COLO829 (cell line): ENCODE measurements at places on chromosomes 16 and 17.

- no peak for DNase-seq
Observed at GRCh38 chr16:86508028-86508946, 2.0 kb upstream of the FOXF1 start.

DNA sequence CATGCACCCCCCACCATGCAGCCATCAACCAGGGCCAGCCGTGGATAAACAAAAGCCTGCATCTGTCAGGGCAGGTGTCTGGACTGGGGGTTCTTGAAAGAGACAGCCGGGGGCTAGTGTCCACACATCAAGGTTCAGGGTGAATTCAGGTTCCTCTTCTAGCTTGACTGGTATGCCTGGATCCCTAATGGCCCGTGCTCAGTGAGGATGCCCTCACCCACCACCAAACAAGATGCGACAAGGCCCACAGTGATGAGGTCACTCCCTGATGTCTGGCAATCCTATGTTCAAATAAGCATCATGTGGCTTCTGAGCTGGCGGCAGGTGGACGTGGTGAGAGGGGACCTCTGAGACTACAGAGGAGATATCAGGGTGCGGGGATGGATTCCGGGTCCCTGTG, 64.6 kb downstream of the GOSR1 start:
- DNase-seq = no peak

- no peak for DNase-seq
Observed at GRCh38 chr17:17951524-17951923, 20.7 kb downstream of the TOM1L2 start.

DNA sequence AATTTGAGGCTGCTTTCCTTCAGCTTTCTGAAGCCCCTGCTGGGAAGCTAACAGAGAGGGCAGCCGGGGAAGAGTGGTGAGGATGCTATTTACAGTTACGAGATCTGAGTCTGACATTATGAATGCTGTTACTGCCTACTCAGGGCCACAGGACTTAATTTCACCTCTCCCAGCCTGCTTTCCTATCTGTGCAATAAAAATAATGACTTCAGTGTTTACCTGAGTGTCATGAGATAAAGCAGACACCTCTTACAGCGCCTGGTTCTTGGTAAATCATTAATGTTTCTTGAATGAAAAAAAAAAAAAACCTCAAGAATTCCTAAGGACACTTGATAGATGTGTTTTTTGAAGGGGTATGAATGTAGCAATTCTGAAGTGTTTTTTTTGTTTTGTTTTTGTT, 24.2 kb upstream of the CPHXL start:
- no peak for DNase-seq

DNA sequence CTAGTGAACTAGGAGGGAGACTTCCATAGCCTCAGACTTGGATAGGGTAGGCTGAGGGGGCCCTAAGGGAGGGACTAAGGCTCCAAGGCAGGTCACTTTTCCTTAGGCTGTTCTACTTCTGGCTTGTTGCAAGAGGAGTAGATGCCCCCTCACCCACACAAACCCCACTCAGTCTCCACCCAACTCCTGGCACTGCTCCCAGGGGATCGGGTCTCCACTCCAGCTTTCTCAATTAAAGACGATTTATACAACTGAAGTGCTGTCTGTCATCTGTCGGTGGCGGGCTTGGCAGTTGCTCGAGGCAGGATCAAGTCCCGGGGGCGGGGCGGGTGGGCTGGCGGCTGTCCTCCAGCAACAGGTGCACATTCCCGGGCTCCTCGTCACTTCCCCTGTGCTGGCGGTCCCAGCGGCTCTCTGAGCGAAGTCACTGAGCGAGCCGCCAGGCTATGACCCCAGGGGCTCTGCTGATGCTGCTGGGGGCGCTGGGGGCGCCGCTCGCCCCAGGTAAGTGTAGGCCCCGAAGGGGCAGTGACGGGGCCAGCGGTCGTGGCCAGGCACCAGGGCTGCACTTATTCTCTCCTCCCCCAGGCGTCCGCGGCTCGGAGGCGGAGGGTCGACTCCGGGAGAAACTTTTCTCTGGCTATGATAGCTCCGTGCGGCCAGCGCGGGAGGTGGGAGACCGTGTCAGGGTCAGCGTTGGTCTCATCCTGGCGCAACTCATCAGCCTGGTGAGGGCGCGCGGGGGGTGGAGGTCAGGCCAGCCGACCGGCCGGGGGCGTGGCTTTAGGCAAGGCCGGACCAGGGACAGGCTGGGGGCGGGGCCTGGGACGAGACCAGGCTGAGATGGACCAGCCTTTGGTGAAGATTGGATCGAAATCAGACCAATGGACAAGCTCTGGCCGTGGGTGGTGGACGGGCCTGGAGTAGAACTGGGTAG, at the start of gene CHRNB1:
CHRNB1 (plus strand) TSS at position 380 of the 937 bp plus-strand sequence; CDS start at position 447, 67 bp downstream.
- DNase-seq = peak; percentile 38

- DNase-seq = no peak
Observed at GRCh38 chr17:79617304-79617703, 6.5 kb upstream of the RBFOX3 start.

GRCh38 chr17:61312406-61313295, 87.0 kb upstream of the TBX2 start:
- peak; percentile 94 for DNase-seq

DNA sequence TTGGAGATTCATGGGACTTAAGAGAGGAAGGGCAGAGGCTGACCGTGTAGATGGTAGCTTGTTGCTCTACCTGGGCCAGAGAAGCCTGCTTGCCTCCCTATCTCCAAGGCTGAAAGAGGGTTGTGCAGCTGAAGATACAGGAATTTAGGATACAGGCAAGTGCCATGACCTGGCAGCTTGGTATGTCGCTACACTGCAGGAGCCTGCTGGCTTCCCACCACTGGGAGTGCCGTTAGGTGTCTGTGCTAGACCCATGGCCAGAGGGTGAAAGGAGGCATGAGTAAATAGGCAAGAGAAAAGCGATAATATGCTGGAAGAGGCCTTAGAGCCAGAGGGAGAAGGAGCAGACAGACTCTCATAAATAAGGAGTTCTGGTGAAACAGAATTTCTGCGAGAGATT, 10.6 kb downstream of the NAA60 start:
- no peak for DNase-seq

DNA sequence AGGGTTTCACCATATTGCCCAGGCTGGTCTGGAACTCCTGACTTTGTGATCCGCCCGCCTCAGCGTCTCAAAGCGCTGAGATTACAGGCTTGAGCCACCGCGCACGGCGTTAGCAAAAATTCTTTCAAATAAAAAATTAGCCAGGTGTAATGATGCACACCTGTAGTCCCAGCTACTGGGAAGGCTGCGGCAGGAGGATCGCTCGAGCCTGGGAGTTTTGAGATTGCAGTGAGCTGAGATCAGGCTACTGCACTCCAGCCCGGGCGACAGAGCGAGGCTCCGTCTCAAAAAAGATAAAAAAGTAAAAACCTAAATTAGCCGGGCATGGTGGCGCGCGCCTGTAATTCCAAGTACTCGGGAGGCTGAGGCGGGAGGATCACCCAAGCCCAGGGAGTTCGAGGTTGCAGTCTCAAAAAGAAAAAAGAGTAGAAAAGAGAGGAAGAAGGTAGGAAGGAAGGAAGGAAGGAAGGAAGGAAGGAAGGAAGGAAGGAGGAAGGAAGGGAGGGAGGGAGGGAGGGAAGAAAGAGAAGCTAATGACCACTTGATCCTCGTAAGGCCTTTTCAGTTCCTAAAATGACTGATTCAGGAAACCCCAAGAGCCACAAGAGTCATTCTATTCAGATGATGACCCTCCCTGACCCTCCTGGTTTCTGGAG, 59.2 kb downstream of the SRL start:
- no peak for DNase-seq

- no peak for DNase-seq
Observed at GRCh38 chr17:1001640-1002411, 4.9 kb downstream of the TIMM22 start.

- no peak for DNase-seq
Observed at GRCh38 chr17:885971-886571, 93.5 kb downstream of the NXN start.

DNA sequence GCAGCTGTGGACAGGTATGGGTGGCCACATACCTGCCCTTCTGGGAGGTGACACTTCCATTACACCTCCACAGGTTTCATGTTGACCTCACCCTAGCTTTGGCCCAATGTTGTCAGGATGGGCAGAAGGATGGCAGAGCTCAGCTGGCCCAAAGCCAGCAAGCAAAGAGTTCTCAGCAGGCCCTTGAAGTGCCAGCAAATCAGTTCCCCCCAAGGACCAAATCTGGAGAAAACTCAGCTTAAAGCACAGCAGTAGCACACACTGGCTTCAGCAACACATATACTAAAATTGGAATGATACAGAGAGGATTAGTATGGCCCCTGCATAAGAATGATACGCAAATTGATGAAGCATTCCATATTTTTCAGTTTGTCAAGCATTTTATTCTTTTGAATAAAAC, 13.4 kb downstream of the ARL4D start:
- DNase-seq = no peak

GRCh38 chr17:44989552-44990138, 21.5 kb upstream of the C1QL1 start:
- no peak for DNase-seq

GRCh38 chr17:75430159-75430974, 24.9 kb upstream of the GRB2 start:
- DNase-seq = no peak

DNA sequence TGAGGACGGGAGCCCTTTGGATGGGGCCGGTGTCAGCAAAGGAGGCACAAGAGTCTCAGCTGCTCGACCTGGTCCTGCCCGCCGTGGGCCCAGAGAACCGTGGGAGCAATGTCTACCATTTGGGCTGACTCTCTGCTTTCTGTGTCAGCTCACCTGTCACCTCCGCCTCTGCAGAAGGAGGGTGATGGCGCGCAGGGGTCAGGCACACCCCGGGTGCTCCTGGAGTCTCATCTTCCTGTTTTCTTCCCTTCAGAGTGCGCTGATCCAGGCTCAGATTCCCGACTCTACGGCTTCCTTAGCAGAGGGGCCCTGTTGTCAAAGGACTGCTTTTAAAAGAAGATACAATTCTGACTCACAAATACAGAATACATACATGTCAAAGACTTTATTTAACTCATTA, 167.1 kb downstream of the BANP start:
- DNase-seq = no peak

GRCh38 chr17:58247511-58248363, 9.4 kb downstream of the LPO start:
- DNase-seq = no peak

DNA sequence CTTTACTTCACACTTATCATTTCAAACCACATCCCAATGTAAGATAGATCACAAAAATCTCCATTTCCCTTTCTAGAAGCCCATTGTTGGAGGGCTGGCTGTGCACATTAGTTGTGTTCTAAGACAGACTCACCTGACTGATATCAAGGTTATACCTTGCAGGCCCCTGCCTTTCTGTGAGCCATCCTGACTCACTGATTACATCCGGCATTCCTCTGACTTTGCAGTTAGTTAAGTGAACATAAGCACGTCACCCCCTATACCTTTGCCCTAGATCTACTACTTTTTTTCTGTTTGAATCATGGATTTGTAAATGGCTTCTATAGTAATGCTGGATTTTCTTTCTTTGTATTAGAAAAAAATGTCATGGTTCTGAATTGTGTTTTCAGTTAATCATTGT, 78.3 kb downstream of the TANGO6 start:
- DNase-seq = no peak

DNA sequence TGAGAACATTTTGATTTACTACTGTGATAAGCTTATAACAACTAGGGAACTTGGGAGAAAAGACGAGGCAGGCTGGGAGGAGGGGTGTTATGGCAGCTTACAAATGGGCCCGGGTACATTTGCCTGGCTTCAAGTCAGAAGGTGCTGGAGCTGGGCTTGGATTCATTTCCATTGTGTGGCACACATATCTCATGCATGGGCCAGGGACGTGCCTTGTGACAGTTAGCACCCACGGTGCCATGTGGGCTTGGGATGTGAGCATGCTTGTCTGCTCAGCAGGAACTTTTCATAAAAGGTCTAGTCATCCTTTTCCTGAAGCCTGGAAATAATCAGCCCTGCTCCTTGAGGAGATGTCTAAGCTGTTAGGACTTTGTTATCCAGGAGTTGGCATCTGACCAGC, 572.2 kb downstream of the CDH13 start:
- no peak for DNase-seq

- DNase-seq = no peak
Observed at GRCh38 chr16:88943131-88943664, 33.8 kb downstream of the CBFA2T3 start.

DNA sequence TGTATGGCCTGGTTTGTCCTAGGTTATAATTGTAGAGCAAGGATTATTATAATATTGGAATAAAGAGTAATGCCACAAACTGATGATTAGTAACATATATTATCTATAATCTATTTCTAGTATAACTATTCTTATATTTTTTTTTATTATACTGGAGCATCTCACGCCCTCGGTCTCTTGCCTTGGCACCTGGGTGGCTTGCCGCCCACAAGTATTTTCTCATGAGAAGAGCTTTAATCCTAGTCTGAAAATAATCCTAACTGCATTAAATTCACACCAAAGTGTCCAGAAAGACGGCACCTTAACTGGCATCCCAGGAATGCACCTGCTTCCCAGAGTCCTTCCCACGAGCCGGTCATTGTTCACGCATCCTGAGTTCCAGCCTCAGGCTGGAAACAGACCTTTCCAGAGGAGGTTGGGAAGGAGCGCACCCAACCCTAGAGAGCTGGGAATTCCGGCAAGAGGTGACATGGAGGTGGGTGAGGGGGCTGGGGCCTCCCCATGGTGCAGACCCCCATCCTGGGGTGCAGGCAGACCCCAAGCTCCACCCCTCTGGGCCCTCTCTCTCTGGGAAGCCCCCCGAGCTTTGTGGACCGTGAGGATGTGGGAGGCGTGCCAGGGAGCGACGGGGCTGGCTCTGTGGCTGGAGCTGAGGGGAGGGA, 15.9 kb downstream of the CHMP1A start:
- no peak for DNase-seq

DNA sequence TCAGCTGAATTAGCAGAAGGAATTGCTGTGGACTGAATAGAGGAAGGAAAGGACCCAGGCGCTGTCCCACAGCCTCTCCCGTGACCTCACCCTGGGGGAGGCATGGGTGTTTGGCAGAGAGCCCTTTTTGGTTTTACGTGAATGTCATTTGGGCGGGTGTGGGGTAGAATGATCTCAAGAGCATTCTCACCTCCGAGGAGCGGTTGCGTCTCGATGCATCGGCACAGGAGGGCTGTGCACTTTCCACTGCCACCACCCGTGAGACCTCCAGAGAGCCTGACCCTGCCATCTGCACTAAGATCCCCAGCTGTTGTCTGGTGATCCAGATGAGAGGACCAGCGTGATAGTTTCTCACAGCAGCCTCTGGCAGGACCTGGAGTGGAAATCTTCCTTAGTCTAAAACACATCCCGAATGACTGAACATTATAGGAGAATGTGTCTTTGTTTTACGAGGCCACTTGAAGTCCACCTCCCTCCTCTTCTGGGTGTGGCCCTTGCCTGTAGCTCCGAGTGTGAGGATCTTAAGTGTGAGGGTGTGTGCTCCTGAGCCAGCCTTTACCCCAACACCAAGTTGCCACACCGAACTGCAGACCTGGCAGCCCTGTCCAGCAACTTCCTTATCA, 29.3 kb downstream of the FOXK2 start:
- no peak for DNase-seq

- DNase-seq = peak; percentile 79
Observed at GRCh38 chr17:82205720-82206508, 6.7 kb downstream of the CCDC57 start.
